ENCODE measurements at places on chromosomes 13 and 19. TPM values are rescaled to one million over a fixed set of nuclear protein-coding genes. Genes with fewer than 3 reads are reported as not detected.

Gene TMEM59L
- total RNA-seq = 0.25 TPM

Gene IL11
- total RNA-seq = not detected

Gene TGDS
- total RNA-seq = 8.7 TPM

Gene SMIM24
- total RNA-seq = not detected

Gene CLEC17A
- total RNA-seq = not detected

Data from endothelial cell of umbilical vein (primary cell).